AG04450 (cell line): ENCODE measurements at places on chromosomes 11 and 22. TPM values are rescaled to one million over a fixed set of nuclear protein-coding genes. Genes with fewer than 3 reads are reported as not detected.

TYMP gene
- 2.9 and 3.6 TPM in 2 replicates for polyA plus RNA-seq

TBC1D10A gene
- polyA plus RNA-seq = 14.5 and 17.5 TPM in 2 replicates

FOLR3 gene
- 0.24 and 0.25 TPM in 2 replicates for polyA plus RNA-seq

CCDC116 gene
- polyA plus RNA-seq = 0.06 and 0.16 TPM in 2 replicates

GAL gene
- 1.8 and 1.9 TPM in 2 replicates for polyA plus RNA-seq

RAB36 gene
- polyA plus RNA-seq = 2.6 and 3.5 TPM in 2 replicates

DNA sequence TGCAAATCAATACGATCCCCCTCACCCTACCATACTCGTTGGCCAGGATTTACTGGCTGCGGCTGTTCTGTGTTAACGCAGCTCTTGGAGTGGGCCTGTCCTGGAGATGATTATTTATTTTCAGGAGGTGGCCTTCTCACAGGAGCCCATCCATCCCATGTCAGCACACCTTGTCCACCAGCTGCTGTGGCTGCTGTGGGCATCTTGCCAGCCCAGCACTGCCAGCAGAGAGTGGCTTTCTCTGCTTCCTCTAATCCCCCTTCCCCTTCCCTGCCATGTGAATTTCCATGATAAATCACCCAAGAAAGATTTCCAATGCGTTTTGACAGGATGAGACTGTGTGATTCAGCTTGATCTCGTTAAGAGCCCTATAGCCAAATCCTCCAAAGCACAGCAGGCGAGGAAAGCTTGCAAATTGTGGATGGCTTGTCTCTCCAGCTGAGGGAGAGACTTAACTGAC lies 309.1 kb upstream of the C11orf87 start:
- no peak for DNase-seq

DNA sequence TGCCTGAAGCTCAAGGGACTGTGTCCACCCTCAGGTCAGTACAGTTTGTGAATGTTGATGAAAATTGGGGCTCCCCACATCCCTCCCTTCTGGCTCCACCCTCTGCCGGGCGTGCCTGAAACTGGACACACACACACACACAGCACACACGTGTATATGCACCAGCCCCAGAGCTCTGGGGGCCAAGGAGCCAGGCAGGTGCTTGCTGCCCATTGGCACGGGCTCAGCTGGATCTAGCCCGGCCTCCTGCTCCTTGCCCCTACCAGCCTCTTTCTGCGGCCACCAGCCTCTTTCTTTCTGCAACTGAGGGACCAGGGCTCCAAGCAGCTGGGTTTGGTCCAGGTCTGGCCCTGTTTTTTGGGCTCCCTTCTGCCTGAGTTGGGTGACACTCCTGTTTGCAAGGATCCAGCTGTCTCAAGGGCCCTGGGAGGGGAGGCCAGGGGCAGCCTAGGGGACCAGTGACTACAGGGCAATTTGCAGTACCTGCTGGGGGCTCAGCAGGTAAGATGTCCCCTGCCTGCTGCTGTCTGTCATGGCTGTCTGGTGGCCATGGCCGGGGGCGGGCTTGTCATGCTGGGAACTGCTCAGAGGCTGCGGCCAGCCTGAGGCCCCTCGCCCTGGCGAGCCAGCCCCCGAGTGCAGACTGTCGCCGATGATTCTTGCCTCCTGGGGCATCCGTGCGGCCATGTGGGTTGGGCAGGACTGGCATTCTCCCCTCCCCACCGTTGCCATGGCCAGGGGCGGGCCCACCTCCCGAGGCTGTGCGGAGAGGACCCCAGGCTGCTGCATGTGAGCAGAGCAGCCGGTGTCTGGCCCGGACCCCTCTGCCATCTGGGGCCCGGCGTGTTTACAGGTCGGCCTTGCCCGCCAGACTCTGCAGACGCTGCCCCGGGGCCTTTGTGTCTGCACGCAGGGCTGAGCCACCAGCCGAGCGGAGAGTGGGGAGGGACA lies 51.5 kb upstream of the PPARA start:
- DNase-seq = no peak

GRCh38 chr11:132285631-132286030 lies 915.2 kb downstream of the NTM start:
- no peak for DNase-seq

- DNase-seq = no peak
Observed at GRCh38 chr22:26570115-26570514, 19.8 kb downstream of the TPST2 start.

- DNase-seq = no peak
Observed at GRCh38 chr22:30408388-30409102, 11.7 kb downstream of the SEC14L2 start.

DNA sequence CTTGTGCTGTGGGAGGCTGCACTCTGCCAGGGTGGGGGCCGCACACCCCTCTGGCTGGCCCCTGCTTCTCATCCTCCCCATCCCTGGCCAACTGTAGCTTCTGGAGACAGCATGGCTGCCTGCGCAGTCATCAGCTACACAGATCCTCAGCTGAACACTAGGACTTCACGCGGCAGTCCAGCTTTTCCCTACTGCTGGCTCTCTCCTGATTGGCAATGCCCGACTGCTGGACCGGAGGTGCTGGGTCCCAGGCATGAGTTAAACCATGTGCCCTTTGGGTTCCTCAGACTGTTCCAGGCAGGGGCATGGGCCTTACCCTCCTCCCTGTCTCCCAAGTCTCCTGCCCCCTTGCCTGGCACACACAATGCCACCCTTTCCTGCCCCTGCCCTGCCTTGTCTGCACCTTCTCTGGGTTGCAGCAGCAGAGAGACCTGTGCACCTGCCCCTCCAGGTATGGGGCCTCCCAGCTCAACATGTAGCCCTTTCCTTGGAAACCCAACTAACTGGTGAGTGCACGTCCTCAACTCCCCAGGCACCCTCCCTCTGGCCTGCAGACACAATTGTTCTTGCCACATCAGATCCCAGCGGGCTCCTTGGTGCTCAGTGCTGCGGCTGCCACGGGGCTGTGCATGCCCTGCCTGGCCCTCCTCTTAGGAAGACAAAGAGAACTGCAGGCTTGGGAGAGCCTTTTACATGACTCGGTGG lies 1039.2 kb downstream of the TBC1D22A start:
- no peak for DNase-seq

GRCh38 chr11:1162138-1162475 lies 4.4 kb downstream of the MUC5AC start:
- no peak for DNase-seq

GRCh38 chr11:64868904-64869570 lies 9.4 kb downstream of the EHD1 start:
- peak; percentile 81 for DNase-seq

DNA sequence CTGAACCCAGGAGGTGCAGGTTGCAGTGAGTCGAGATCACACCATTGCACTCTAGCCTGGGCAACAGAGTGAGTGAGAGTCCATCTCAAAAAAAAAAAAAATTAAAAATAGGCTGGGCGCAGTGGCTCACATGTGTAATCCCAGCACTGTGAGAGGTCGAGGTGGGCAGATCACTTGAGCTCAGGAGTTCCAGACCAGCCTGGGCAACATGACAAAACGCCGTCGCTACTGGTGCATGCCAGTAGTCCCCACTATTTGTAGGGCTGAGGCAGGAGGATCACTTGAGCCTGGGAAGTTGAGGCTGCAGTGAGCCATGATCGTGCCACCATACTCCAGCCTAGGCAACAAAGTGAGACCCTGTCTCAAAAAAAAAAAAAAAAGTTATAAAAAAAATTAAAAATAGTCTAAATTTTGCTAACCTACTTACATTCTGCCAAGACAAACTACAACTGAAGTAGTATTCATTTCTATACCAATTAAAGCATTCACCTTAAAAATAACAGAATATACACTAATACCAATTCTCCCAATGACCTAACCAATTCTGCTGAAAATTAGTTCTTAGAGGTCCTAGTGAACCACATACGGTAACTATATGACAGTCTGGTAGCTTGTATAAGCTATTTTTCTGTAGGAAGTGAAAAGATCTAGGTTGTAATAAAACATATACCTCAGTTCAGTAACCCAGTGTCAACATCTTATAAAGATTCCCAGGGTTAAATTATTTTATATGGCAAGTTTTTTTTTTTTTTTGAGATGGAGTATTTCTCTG lies 7.1 kb downstream of the DDX6 start:
- DNase-seq = no peak

DNA sequence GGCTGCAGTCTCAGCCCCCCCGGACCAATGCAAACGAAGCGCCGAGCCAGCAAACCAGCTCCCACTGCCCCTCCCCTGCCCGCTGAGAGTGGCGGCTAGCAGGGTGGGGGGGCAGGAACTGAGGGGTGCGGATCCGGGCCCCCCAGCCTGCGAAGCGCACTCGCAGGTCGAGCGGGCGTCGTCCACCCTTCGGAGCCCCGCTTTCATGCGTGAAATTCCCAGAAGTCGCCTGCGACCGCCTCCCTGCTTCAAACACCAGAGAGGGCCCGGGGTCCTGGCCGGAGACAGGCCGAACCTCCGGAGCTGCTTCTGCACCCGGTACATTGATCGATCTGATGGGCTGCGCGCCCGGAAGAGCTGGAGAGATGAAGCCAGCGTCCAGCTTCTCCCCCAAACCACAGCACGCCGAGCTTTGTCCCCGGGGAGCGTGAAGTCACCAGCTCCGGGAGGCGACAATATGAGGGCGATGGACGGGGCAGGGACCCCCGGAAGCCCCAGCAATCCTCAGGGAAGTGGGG lies 646 bp upstream of the PATZ1 start:
- DNase-seq = no peak

- DNase-seq = no peak
Observed at GRCh38 chr11:125579811-125580210, 10.5 kb downstream of the EI24 start.

GRCh38 chr11:29527391-29527936 lies 489.4 kb downstream of the KCNA4 start:
- DNase-seq = peak; percentile 4

DNA sequence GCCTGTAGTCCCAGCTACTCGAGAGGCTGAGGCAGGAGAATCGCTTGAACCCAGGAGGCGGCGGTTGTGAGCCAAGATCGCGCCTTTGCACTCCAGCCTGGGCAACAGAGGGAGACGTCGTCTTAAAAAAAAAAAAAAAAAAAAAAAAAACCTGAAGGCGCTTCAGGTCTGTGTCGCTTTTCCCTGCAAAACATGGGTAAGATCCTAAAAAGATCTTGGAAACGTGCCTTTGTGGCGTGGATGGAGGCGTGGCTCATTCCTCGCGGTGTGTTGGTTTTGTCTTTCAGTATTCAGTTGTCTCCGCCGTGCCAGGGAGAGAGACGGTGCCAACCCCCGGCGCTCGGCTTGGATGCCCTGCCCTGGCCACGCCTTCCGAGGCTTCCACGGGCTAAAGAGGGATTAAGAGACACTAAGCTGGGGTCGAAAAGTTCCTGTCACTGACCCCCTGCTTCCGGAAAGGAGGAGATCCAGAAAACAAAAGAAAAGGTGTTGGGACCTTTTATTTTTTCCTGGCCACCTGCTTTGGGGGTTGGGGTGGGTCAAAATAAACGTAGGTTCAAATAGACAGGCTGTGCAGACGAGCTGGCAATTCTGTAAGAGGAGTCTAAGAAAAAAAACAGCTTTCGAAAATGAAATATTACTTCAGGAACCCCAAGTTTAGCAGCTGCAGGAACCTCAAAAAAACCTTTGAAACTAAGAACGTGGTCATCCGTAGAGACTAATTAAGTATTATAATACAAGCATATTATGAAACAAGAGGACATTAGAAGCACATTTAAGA lies 1.1 kb upstream of the SLC35F2 start:
- no peak for DNase-seq

DNA sequence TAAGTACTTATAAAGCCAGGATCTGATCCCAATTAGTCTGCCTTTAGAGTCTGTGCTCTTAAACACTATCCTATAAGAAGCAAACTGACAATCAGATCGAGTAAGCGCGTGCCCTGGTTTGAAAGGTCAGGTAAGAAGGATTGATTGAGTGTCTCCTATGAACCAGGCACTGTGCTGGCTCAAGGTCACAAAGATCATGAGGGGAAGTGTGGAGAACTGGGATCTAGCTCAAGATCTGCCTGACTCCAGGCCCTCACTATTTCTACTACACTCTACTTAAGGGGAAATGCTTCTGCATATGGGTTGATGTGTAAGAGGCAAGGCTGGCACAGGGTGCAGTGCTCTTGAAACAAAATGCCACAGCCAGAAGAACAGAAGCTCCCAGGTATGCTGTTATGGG lies 77.0 kb downstream of the ME3 start:
- DNase-seq = no peak

DNA sequence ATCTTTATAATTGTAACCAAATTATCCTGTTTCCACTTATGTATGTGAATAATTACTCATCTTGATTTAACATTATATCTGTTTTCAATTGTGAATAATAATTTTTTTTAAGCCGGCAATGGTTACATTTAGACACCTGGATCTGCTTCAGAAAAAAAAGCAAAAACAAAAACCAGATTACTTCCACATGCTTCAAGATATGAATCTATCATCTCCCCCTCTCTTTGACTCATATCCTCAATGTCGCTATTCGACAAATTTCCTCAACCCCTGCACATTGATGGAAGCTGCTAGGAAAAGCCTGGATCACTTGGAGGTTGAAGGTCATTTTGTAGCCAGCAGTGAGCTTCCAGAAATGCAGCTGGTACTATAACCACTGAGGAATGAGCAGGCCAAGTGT lies 42.7 kb downstream of the SLC1A2 start:
- no peak for DNase-seq

DNA sequence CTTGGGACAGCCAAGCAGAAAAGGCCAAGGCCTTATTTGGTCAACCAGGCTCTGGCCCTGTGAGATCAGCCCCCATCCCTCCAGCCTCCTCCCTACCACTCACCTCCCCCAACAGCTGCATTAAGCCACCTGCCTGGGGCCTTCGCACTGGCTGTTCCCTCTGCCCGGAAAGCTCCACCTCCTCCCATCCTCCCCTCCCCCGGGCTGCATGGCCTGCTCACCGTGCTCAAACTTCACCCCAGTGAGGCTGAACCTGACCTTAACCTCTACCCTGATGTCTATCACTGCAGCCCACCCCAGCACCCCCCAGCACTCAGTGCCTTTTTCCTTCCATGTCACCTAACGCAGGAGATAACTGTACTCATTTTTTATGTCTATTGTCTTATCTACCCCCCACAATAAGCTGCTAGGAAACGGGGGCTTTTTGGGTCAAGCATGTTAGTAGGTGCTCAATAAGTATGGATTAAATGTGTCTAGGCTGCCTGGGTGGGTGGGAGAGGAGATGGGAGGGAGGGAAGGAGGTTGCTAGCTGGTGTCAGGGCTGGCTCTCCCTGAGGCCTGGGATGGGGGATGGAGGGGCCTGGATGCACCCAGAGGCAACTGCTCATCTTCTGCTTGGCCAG lies 912 bp downstream of the PTPRCAP start:
- DNase-seq = no peak

- no peak for DNase-seq
Observed at GRCh38 chr11:57466680-57467079, 6.4 kb downstream of the RTN4RL2 start.

DNA sequence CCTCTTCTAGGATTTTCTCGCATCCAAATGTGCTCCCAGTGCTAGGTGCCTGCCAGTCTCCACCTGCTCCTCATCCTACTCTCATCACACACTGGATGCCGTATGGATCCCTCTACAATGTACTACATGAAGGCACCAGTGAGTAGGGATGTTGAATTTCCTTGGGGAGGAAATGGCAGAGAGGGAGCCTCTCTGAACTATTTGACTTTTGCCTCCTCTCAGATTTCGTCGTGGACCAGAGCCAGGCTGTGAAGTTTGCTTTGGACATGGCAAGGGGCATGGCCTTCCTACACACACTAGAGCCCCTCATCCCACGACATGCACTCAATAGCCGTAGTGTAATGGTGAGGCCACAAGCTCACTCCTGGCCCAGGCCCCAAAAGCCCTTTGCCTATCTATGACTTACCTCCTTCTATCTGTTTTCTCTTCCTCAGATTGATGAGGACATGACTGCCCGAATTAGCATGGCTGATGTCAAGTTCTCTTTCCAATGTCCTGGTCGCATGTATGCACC lies 2.5 kb downstream of the TAF10 start:
- DNase-seq = no peak
